Cardiac muscle cell (in vitro differentiated cells and primary cell): ENCODE measurements at places on chromosomes 12 and 14.

DNA sequence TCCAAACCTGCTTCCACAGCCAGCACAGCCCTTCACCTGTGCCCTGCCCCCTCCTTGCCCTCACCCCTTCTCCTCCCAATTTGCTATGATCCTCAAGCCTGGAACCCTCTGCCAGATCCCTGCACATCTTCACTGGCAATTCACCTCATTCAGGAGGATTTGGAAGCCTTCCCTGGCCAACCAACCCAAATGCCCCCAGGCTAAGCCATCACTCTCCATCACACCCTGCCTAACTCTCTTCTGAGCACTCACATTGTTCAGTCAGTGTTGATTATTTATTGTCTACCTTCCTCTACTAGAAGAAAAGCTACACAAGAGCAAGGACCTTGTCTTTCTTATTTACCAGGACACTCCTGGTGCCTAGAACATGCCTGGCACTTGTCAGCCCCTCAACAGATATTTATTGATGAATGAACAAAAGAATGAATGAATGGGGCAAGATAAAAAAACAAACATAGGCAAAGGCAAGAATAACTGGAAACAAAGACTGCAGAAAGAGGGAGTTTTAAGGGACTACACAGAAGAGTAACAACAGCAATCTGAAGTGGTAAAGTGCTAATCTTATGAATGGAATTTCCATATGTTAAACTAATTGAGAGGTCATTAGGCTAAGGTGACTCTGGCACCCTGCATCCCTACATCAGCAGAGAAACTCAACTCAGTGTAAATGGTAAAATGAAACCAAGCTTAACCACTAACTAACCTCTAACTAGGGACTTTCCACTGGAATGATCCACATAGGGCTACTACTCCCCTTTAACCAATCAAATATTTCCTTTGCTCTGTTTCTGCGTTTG is 33.4 kb downstream of the TMTC1 start:
- DNase-seq: no peak

DNA sequence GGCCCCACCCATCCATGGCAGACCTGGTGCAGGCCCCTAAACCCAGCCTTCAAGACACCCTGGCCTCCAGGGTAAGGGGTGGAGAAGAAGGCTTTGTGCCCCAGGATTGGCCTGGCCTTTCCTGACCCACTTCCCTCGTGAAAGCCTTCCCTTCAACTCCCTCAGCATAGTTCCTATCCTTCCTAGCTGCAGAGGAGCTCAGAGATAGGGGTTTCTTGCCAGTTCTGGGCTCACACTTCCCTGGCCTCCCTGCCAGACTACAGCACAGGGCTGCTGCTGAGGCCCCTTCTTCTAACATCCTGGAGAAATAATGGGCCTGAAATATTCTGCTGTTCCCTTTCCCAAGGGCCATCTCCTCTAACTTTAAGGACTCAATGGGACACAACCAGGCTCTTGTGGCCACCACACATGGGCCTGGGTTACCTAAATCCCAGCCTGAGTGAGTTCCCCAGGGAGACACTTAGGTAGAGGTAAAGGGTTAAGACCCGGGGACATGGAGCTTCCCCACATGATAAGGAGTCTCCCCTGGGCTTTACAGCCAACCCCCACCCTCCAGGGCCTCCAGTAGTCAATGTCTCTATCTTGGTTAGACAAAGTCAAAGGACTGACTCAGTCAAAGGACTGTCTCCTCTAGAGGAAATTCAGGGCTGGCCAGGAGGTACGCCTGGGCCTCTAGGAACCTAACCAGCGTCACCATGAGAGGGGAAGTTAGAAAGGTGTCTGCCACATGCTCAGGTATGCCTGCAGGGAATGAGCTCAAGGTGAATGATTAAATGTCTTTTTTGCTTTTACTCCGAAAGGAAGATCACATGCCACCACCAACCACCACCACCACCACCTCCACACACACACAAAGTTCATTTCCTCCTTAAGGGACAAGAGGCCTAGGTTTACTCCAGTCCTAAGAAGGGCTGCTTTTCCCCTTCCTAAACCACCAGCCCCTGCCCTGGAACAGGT is 7.1 kb downstream of the ZFP36L1 start:
- DNase-seq: no peak

GRCh38 chr12:54349679-54350078 is 14.6 kb downstream of the GPR84 start:
- no peak for DNase-seq

GRCh38 chr12:67735868-67736267 is 87.3 kb downstream of the DYRK2 start:
- no peak for DNase-seq

DNA sequence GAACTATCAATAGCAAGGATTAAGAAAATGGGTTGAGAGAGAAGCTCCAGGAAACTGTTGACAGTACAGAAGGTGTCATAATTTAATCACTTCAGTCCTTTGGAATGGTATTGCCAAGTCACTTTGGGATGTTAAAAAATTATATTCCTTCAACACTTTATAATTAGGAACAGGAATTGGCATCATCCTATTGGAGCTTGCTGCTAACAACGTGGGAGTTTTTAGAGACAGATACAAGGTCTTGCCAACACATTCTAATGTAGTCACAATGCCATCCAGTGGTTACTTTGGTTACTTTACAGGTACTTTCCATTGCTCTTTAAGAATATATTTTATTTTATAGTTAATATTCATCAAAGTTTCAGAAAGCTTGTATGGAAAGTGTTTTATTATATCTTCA is 310.1 kb downstream of the SYT1 start:
- DNase-seq: peak; percentile 33

GRCh38 chr12:98743362-98743953 is 98.4 kb downstream of the APAF1 start:
- no peak for DNase-seq

GRCh38 chr12:121784460-121784859 is 9.0 kb downstream of the RHOF start:
- DNase-seq: no peak

- DNase-seq: no peak
Observed at GRCh38 chr12:92290350-92290695, 144.7 kb upstream of the BTG1 start.
